ENCODE measurements at places on chromosomes 12 and 14.

DNA sequence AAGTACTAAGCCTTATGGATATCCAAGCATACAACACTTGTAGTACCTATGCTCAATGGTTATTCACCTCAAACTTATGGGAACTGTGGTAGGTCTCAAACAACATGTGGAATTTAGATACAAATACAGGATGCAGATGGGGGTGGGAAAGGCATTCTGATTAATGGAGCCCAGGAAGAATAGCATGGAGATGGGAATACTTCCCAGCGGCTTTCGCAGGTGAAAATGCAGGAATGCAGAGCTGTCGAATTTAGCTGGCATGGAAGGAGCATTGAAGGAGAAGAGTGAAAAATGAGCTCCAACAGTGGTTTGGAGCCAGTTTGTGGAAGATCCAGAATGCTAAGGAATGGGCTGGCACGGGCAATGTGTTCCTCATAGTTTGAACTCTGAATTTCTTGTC is 89.9 kb downstream of the NKX2-1 start:
- H3K4me1 ChIP-seq, result no peaks in the 10 kb centered on the region
- H3K27ac ChIP-seq, result no peak overlapping the region
- no peak overlapping the region for H3K4me3 ChIP-seq
- DNase-seq, result no peak

DNA sequence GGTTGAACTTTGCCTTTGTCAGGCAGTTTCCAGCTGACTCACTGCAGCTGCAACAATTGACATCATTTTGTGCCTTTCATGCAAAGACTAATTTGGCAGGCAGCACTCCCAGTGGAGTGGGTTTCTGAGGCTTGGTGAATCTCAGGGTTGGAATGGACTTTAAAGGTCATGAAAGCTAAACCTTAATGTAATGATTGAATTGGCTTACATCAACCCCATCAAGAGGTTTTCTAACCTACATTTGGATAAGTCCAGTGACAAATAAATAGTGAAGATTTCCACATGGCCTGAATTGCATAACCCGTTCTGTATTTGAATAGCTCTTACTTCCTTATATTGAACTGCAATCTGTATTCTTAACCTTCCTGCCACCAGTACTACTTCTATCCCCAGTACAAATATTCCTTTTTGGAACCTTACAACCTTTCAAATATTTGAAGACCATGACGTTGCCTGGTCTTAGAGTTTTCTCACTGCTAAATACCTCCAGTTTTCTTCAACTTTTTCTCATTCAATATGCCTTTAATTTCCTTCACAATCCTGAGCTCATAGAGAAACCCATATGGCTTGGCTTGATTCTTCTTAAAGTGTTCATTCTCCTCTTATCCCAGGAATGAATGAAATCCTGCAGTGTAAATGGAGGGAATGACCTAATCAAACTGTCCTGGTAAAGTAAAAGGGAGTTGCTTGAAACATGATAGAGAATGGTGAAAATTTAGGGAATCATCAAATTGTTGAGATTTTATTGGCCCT is 168.1 kb upstream of the NOVA1 start:
- H3K4me1 ChIP-seq, result no peaks in the 10 kb centered on the region
- H3K27ac ChIP-seq, result no peak overlapping the region
- H3K4me3 ChIP-seq, result no peak overlapping the region
- H3K36me3 ChIP-seq, result no peaks in the 10 kb centered on the region
- H3K27me3 ChIP-seq, result no peaks in the 10 kb centered on the region

GRCh38 chr12:104292872-104293794 is 10.4 kb upstream of the EID3 start:
- DNase-seq, result no peak
- no peak overlapping the region for H3K4me3 ChIP-seq
- H3K36me3 ChIP-seq, result peaks cover 8% of the 10 kb centered on the region
- no peak overlapping the region for H3K27ac ChIP-seq

GRCh38 chr12:57462251-57462911 is 2.8 kb downstream of the GLI1 start:
- H3K36me3 ChIP-seq, result no peaks in the 10 kb centered on the region
- peak overlapping the region; percentile 68 for H3K4me3 ChIP-seq
- peaks cover 8% of the 10 kb centered on the region for H3K27me3 ChIP-seq
- DNase-seq, result peak; percentile 79

DNA sequence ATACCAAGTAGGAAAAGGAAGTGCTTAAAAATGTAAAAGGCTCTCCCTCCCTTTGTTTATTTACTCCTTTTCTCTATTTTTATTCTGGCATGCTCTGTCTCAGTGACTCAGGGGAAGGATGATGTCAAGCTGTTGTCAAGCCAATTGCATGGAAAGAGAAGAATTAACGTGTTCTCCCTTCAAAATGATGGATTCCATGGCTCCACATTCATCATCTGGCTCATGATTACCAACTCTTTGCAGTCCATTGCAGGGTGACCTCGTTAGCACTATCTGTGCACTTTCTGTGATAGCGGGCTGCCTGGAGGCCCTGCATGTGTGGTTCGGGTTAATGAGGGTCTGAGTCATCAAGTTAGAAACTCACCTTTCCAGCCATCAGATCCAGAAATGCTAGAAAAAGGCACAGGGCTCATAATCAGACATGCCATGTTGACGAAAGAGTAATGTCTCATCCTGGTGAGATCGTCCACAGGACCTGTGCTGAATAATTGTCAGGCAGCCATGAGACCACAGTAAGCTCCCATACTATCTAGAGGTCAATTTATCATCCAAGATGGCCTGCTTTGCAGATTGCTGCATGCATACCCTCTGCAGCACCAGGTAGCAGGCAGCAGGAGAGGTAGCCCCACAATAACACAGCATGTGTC is 79.2 kb upstream of the BTG1 start:
- no peaks in the 10 kb centered on the region for H3K4me1 ChIP-seq
- H3K36me3 ChIP-seq, result no peaks in the 10 kb centered on the region
- H3K27ac ChIP-seq, result no peak overlapping the region
- no peak overlapping the region for H3K4me3 ChIP-seq
- no peaks in the 10 kb centered on the region for H3K27me3 ChIP-seq

GRCh38 chr12:20629414-20630156 is 65.5 kb upstream of the SLCO1C1 start:
- H3K27ac ChIP-seq, result no peak overlapping the region
- H3K4me3 ChIP-seq, result no peak overlapping the region
- DNase-seq, result no peak

GRCh38 chr12:9721394-9722092 is 11.4 kb downstream of the CLECL1 start:
- H3K27me3 ChIP-seq, result peaks cover 3% of the 10 kb centered on the region
- DNase-seq, result no peak
- H3K27ac ChIP-seq, result no peak overlapping the region

GRCh38 chr12:122837306-122838265 is 2.3 kb downstream of the HIP1R start:
- peak overlapping the region; percentile 76 for H3K4me3 ChIP-seq
- no peaks in the 10 kb centered on the region for H3K36me3 ChIP-seq
- H3K4me1 ChIP-seq, result peaks cover 11% of the 10 kb centered on the region
- DNase-seq, result no peak
- H3K27ac ChIP-seq, result no peak overlapping the region
- H3K27me3 ChIP-seq, result no peaks in the 10 kb centered on the region

GRCh38 chr12:76504606-76505005 is 55.0 kb downstream of the OSBPL8 start:
- H3K27ac ChIP-seq, result no peak overlapping the region
- H3K4me3 ChIP-seq, result no peak overlapping the region
- no peaks in the 10 kb centered on the region for H3K4me1 ChIP-seq
- DNase-seq, result no peak
- H3K27me3 ChIP-seq, result no peaks in the 10 kb centered on the region
- no peaks in the 10 kb centered on the region for H3K36me3 ChIP-seq
